ENCODE measurements at places on chromosomes 13 and 19.

- no peak for DNase-seq
Measured at GRCh38 chr19:29761575-29762232, 46.6 kb upstream of the C19orf12 start.

- no peak for DNase-seq
Measured at GRCh38 chr13:74620308-74620707, 486.1 kb upstream of the KLF12 start.

DNA sequence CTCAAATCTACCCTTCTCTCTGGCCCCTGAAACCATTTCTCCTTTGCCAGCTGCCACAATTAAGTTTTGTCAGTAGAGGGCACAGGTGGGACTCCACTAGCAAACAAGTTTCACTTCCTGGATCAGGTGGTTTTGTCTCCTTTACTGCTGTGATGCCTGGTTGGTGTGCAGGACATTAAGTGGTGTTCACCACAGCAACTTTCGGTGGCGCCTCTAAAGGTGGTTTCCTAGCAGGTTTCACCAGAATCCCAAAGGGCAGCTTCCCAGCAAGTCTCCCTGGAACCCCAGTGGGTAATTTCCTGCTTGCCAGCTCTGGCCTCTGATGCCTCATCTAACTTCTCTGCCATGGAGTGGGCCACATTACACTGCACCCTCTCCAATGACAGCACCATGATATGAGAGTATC, 16.6 kb downstream of the MED4 start:
- DNase-seq = no peak

DNA sequence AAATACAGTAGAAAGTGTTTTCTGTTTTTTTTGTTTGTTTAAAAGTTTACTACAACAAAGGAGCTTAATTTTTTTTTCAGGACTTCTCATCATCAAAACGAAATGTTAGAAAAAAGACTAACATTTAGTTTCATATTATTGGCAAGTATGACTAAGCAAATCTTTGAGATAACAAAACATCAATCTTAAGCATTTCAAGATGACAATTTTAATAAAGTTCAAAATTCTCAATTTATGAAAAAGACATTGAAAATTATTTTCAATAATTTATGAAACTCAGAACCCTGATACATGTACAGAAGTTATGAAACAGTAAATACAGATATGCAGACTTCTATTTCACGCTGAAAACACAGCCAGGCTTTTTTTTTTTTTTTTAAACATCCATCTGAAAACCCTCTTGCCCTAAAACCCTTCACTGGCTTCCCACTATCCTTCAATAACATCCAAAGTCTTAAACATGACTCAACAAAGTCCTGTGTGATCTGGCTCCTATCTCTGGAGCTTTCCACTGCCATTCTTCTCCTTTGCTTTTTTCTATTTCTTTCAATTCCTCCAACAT, 3.9 kb downstream of the RBM26 start:
- no peak for DNase-seq

DNA sequence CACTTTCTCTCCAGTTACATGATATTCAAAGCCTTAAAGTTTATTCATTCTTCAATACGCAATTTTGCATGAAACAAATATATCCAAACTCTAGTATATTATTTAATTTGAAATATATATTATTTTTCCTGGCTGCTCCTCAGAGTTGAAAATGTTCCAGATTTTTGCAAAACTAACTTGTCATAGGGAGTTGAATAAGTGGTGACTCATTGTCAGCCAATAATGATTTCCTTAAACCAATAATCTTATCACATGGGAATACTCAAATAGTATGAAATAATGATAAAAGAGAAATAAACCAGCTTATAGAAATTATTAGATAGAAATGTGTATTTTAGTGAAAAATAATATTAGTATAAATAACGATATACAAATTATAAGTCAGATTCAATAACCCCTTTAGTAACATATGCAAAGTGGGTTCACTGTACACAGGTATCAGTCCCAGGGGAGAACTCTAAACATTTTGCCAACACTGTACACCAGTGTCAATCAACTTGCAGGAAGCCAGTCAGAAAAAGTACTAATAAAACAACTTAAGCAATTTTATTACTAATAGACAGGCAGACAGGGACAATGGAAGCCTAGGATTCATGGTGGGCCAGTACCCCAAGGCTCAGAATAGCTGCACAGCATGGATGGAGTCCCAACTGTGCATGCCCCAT, 222.6 kb upstream of the KLHL1 start:
- DNase-seq = no peak

- no peak for DNase-seq
Measured at GRCh38 chr13:28325022-28325421, 169.9 kb downstream of the FLT1 start.

- DNase-seq = no peak
Measured at GRCh38 chr13:106738186-106738678, 170.3 kb upstream of the ARGLU1 start.

- no peak for DNase-seq
Measured at GRCh38 chr19:55451163-55451964, 8.3 kb upstream of the SHISA7 start.

DNA sequence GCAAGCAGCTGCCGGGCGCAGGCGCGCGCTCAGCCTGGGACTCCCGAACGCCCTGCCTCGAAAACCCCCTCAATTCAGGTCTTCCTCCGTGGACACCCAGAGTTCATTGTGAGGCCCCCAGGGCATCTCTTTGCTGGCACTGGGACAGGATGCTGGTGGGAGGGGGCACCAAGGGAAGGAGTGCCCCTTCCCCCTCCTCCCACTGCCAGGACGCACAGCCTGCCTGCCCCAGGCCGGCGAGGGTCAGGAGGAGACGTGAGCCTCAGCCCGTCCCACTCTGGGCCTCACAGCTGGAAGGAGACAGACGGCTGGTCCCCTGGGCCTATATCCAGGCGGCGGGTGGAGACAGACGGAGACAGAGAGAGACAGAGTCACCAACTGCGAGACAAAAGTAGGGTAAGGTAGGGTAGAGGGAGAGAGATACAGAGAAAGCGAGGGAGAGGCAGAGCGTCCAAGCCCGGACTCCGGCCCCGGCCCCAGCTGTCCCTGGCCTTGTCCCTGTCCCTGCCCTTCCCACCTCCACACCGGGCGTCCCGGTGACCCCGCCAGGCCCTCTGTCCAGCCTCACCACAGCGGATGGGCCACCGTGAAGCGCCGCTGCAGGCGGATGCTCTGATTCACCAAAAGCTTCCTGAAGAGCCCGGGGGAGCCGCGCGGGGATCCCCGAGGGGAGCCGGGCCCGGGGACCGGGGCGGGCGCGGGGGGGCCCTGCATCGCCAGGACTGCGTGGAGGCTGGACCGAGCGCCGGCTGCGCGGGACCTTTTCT, at the start of gene PDE4C:
PDE4C (minus strand) TSS at position 737 of the 767 bp plus-strand sequence; CDS start at position 714, 23 bp downstream.
- DNase-seq = no peak

GRCh38 chr19:51247972-51248590, 2.8 kb upstream of the SIGLECL1 start:
- no peak for DNase-seq

DNA sequence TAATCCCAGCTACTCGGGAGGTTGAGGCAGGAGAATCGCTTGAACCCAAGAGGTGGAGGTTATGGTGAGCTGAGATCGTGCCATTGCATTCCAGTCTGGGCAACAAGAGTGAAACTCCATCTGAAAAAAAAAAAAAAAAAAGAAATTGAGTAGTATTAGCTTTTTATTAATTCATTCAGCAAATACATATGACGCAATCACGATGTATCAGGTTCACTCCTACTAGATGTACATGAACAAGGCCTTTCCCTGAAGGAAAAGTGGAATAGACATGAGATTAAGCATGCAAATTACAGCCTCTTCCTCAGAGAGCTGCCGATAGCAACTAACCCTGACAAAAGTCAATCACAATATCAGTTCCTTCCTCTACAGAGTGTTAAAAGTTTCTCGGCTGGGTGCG, 9.2 kb upstream of the TPT1 start:
- DNase-seq = no peak

- DNase-seq = no peak
Measured at GRCh38 chr19:55345101-55345817, 5.6 kb downstream of the KMT5C start.

DNA sequence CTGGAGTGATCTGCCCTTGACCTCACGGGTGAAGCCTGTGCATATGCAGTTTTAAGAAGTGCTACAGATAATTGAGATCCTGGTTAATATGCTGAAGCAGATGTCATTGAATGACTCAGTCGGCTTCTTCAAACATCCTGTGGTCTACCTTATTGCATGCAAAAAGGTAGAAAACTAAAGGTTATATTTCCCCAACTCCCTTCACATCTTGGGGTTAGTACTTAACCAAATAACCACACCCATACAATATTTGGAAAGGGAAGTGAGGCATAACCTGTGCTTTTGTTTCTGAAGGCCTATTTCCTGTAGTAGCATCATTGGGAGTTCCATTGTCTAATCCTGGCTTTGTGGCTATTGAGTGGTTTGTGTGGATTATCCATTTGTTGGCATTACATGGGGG, 58.3 kb downstream of the RAP2A start:
- no peak for DNase-seq

GRCh38 chr19:50705422-50706019, 14.1 kb downstream of the SHANK1 start:
- DNase-seq = no peak

- DNase-seq = no peak
Measured at GRCh38 chr13:99258946-99259345, 767 bp upstream of the GPR18 start.

- DNase-seq = no peak
Measured at GRCh38 chr13:114311908-114312307, 2.4 kb upstream of the CHAMP1 start.

- no peak for DNase-seq
Measured at GRCh38 chr13:34437873-34438272, 504.2 kb upstream of the NBEA start.

DNA sequence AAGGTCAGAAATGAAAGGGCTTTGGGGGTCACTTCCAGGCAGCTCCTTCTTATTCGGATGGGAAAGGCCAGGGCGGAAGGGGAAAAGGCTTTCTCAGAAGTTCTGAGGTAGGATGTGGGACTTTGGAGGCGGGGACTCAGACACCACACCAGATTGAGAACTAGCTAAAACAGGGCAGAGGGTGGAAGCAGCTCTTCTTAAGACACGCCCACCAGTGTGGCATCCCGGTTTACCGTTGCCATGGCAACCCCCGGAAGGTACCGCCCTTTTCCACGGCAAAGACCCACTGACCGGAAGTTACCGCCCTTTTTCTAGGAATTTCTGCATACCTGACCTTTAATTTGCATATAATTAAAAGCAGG, 3.8 kb upstream of the LILRA5 start:
- DNase-seq = no peak

DNA sequence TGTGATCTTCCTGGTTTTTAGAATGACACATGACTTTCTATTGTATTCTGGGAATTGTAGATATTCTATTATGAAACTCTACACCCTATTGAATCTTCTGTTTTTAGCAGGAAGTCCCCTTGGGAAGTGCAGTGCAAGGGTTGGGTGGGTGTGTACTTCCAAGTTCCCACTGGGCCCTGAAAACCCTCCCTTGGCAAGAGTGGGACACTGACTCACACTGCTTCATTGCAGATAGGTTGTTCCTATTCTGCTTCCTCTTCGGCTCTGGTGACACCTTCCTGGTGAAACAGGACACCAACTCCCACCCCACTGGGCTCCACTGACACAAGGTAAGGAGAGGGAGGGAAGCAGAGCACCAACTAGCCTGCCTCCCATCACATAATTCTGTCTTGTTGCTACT, 121.8 kb downstream of the KCTD12 start:
- DNase-seq = no peak
